AG09319 (cell line): ENCODE measurements at places on chromosomes 7 and 10.

- no peak for DNase-seq
Observed at GRCh38 chr10:17980846-17981565, 29.3 kb downstream of the SLC39A12 start.

GRCh38 chr10:2968401-2969058 is 98.8 kb upstream of the PFKP start:
- no peak for DNase-seq

DNA sequence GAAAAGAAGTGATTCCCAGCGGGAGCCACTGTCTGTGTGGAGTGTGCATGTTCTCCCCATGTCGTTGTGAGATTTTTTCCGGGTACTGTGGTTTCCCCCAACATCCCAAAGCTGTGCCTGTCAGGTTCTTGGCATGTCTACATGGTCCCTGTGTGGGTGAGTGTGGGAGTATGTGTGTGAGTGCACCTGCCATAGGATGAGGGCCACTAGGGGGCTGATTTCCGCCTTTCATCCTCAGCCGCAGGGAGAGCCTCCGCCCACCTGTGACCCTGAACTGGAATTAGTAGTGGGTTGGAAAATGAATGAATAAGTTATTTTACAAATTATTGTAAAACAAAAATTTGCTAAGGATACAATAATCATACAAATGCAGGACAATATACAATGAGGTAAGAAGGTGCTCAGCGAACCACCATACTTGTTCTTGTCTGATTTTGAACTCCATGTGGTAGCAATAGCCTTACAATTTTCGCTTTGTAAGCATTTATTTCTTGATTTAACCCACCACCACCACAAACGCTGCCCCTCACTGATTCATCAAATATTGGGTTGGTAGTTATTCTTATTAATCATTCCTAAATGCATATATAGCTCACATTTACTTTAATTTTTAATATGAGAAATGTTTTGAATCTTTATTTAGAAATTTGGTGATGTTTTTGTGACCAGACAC is 641.2 kb upstream of the VSTM2A start:
- DNase-seq, result no peak

DNA sequence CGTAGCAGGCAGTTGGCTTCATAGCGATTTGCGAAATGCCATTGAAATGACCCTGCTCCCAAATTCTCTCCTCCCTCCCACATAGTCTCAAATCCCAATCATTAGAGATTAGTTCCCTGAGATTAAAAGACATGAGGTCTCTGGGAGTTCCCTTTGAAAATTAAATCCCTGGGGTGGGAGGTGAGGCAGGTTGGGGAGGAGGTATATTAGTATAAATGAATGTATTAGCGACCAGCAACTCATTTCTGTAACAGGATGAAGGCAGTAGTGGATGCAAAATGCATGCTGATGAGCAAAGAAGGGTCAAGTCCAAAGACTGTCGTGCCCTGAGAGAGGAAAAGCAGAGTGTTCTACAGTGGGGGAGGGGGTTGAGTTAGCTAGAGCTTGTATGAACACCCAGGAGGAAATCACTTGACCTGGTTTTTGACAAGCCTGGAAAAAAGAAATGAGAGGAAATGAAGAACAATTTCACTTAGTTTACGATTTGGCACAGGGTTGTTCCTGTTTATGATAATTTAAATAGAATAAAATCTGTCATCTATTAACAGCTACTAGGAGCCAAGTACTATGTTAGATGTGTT is 79.6 kb upstream of the MTPN start:
- DNase-seq, result no peak

GRCh38 chr10:19902456-19902855 is 86.2 kb downstream of the PLXDC2 start:
- no peak for DNase-seq

DNA sequence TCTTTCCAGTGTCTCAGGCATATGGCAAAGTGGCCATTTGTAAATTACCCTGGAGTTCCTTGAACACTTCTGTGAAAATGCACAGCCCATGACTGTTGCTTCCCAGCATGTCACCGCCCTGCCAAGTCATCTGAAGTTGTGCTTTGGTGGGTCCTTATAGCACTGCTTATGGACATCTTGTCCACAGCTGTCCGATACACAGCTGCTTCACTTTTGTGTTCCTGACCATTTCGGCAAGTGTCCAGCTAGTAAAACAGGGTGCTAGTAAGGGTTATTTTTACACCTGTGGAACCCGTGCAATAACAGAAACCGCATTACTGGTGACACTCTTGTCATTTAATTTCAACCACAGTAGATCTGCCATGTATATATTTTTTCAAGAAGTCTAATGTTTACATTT is 29.7 kb downstream of the PIP4K2A start:
- DNase-seq, result no peak
